ENCODE measurements at places on chromosomes 16 and 17.

- no peak for DNase-seq
Observed at GRCh38 chr17:40103071-40103661, 2.8 kb upstream of the NR1D1 start.

GRCh38 chr17:38942696-38943334 is 17.4 kb downstream of the LASP1NB start:
- no peak for DNase-seq

- no peak for DNase-seq
Observed at GRCh38 chr17:18960241-18960665, 8.3 kb downstream of the SLC5A10 start.

DNA sequence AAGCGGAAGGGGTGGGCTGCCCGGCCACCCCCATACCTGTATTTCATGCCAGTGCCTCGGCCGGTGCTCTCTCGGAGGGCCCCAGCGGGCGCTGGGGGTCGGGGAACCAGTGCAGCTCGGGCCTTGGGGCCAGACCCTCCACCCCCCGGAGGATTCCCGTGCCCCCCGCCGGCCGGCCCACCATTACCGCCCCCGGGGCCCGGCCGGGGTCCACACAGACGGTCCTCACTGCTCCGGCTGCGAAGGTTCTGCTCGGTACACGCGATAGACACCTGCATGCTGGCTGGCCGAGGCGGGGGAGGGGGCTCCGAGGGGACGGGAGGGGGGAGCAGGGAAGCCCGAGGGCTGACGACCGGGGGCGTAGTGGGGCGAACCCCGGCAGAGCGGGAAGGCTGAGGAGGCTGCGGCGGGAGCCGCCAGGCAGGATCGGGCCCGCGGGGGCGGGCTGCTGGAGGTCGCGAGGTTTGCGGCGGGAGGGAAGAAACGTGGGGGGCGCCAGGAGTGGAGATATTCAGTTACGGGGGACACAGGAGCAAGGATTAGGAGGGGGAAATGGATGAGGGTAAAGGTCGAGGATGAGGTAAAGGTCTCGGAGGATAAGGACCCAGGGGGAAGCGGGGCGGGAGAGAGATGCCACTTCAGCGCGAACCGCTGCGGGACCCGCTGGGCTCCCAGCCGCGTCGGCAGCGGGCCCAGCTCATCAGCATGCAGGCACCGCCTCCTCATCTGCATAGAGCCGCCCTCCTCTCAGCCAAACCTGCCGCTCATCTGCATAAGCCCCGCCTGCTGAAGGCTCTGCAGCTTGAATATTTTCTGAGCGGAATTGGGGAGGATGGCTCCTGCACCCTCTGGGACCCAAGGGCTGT is at the start of gene KCNAB3:
KCNAB3 (minus strand) TSS at position 699 of the 866 bp plus-strand sequence; CDS start at position 278, 421 bp downstream.
- peak; percentile 72 for DNase-seq

- DNase-seq = no peak
Observed at GRCh38 chr17:15194859-15195277, 70.3 kb downstream of the PMP22 start.

- DNase-seq = no peak
Observed at GRCh38 chr17:82062984-82063368, 2.6 kb downstream of the DUS1L start.

GRCh38 chr16:4666537-4667202 is 26.7 kb upstream of the NUDT16L1 start:
- no peak for DNase-seq

GRCh38 chr17:1294157-1294717 is 14.8 kb downstream of the TRARG1 start:
- DNase-seq = no peak

GRCh38 chr16:62585041-62585545 is 548.9 kb upstream of the CDH8 start:
- no peak for DNase-seq

GRCh38 chr16:89423681-89424260 is 66.6 kb downstream of the ANKRD11 start:
- DNase-seq = no peak

DNA sequence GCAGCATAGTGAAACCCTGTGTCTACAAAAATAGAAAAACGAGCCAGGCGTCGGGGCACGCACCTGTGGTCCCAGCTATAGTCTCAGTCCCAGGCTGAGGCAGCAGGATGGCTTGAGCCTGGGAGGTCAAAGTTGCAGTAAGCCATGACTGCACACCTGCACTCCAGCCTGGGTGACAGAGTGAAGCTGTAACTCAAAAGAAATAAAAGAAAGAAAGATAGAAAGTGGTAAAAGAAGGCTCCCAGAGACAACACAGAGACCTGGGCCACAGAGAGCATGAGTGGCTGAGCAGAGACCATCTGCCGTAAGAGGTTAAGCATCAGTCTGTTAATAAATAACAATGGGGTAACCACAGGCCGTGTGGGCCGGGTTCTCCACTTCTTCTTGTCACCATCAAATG is 15.3 kb upstream of the HEXD start:
- DNase-seq = no peak

DNA sequence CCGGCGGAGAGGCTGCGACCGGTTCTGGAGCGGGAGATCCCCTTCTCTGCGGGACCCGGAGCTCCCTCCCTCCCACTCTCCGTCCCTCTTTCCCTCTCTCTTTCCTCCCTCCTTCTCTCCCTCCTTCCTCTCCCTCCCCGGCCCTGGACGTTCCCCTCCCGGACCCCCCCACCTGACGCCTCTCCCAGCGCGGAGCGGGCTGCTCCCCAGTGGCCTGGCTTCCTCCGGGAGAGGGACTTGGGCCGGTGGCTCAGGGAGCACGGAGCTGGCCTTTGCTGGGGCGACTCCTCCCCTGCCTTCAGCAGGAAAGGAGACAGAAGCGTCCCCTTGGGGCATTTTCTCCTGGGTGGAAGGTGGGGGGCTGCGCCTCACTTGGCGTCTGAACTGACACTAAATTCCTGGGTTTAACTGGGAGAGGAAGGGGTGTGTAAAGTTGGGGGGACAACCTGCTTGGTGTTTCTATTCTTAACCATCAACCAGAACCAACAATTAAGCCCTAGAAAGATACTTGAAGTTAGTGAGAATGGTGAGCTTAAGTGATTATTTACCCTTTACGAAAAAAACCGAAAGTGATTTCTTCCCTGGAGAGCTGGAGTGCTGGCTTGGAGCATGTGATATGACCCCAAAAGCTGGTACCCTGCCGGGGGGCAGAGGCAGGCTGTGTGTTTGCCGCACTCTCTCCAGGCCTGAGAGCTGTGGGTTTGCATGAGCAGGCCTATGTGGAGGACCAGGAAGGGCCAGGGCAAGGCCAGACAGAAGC is 775 bp downstream of the SPIRE2 start:
- no peak for DNase-seq

- no peak for DNase-seq
Observed at GRCh38 chr17:41396996-41397660, at the start of gene KRT31. TSS of gene KRT31 (minus strand) at chr17:41397608. CDS start at chr17:41397539, 69 bp downstream.

GRCh38 chr17:64938925-64939474 is 19.7 kb upstream of the LRRC37A3 start:
- peak; percentile 74 for DNase-seq

DNA sequence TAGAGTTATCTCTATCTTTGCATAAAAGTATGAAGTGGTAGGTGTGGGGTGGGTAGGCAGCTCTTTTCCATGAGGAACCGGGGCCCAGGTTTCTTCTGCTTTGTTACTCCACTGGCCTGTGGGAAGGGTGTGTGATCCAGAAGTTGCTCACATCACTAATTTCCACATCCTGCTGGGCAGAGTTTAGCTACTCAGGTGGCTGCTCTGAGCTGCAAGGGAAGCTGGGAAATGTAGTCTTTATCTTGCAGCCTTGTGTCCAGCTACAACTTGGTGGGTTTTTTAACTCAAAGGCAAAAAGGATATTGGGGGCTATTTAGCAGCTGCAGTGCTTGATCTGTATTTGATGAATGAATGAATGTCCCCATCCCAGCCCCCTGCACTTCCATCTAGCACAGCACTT is 335.3 kb downstream of the SNX29 start:
- peak; percentile 39 for DNase-seq

All from dermis blood vessel endothelial cell (primary cell).